Activated T-cell treated with anti-CD3 and anti-CD28 coated beads, Interleukin-2, amount 50 U/mL, for 72 hours (primary cell): ENCODE measurements at places on chromosomes 11 and 22.
A peak's percentile ranks its signal among the peaks of the same experiment; 100 is the strongest.

DNA sequence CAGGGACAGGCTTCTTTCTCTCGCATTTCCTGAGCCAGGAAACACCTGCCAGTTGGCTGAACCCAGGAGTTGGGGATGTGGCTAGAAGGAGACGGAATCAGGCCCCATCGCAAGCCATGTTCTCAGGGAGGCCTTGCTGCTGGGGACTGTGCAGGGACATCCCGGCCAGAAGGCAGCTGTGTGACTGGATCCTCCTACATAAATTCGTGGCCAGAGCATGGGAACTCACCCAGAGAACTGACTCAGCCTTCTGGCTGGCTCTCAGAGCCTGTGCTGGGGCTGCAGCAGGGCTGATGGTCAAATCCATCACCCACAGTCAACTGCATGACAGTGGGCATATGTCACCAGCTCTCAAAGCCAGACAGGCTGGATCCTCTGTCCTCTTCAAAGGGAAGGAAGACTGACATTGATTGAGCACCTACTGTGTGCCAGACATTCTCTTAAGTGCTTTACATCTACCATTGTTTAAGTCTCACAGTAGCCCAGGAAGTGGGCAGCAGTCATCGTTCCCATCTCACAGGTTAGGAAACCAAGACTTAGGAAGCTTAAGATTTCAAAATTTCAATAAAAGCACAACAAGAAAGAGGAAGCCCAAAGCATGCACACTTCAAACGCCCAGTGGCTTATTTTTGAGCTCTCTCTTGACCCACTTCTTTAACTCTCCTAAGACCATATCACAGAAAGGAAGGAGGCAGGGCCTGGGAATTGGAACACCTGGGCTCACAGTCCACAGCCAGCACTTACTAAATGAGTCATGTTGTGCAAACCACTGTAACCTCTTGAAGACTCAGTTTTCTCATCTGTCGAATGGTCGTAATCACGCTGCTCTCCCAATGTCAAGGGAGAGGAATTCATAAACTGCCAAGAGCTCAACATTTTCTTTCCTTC lies 30.9 kb upstream of the CACNG2 start:
- no peak for DNase-seq

DNA sequence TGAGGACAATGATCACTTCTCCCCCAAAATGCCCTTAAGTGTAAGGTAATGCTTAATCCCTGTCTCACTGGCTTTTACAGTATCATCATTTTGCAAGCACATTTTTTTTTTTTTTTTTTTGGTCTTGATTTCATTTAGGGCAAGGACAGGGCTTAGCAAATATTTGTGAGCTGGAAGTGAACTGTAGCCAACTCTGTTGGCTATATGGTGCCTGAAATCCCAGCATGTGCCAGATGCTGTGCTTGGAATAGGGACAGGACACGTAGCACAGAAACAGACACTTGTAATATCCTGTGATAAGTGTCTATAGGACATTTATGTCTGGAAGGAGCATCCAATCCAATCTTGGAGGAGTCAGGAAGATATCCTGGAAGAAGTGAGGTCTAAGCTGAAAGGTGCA lies 198.3 kb downstream of the NAV2 start:
- DNase-seq, result no peak

DNA sequence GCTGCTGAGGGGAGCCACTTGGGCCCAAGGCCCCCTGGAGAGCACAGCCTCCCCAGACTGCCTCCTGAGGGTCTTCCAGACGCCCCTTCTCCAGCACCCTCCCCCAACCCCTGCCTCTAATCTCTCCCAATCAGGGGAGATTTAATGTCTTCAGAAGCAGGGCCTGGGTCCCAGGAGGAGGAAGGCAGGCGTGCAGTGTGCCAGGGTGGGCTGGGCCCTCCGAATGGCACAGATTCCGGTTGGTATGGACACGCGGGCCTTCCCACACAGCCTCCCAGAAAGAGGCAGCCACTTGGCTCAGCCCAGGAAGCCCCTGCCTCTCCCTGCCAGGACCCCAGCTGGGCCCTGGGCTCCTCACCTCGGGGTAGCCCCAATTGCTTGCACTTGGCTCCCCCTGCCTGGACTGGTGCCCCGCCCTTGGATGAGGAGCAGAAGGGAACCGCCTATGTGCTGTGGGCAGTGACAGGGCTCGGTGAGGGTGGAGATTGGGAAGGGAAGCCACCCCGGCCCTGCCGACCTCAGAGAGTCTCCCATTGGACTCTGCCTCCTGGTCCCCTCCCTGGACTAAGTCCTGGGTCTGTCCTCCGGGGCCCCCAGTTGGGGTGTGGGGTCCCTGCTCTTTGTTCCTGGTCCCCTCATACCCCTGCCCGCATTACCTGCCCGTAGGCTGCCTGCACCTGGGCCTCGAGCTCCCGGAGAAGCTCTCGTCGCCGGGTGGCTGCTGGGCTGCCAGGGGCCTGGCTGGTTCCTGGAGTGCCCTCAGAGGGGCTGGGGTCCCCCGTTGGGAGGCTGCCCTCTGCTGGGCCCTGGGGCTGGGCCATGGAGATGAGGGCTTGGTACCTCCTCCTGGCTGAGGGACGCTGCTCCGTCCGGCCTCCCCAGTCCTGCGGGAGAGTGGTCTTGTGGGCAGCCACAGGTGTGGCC lies 572 bp upstream of the CABP2 start:
- DNase-seq, result no peak

DNA sequence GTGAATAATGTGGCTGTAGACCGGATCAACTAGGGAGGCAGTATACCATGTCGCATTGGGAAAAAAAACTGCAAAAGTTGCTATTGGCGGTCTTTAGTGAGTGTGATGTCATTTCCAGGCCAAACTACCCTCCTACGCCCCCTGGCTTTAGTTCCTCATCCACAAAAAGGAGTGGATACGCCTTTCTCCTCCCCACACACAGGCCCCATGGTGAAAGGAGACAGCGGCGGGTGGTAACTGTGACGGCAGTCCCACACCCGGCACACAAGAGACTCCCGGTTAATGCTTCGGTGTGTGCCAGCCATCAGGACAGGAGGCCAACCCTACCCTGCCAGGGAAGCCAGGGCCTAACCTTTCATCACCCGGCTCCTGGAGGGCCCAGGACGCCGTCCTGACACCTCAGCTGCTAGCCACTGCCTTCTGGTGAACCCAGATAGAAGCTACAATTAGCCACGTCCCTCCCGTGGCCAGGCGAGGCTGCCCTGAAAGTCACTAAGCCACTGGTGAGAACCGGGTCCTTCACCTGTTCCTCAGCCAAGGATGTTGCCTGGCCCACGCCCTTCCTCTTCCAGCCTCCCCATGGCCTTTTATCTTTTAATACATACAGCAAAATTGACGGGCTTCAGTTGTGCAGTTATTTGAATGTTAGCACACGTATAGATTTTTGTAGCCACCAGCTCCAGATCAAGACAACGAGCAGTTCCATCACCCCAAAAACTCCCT lies 10.8 kb downstream of the TP53I11 start:
- DNase-seq, result no peak

GRCh38 chr11:64068705-64069400 lies 33.1 kb downstream of the FLRT1 start:
- DNase-seq, result no peak

DNA sequence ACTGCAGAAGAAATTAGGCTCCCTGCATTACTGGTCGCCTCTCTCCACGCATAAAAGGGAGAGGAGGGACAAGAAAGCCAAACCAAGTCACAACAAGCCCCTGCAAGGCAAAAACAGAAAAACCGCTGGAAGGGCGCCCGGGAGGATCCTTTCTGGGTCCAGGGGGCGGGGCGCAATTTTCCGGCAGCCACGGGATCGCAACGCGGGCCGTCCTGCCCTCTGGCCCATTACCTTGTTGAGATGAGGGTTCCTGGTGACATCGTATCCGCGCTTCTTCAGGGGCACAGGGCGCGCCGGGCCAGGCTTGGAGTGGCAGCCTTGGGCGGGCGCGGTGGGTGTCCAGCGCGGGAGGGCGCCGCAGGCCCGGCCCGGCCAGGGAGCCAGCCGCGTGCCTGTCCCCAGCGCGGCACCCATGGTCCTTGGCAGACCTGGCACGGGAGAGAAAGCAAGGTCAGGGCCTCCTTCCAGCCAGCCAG lies 847 bp downstream of the ME3 start:
- peak; percentile 12 for DNase-seq

- DNase-seq, result no peak
Measured at GRCh38 chr11:134511255-134511654, 99.2 kb upstream of the B3GAT1 start.
